ENCODE measurements at places on chromosomes 13 and 19.

- no peak for DNase-seq
Measured at GRCh38 chr13:78084401-78084800, 165.8 kb upstream of the EDNRB start.

- no peak for DNase-seq
Measured at GRCh38 chr13:77506874-77507273, 28.6 kb upstream of the SCEL start.

GRCh38 chr13:51380269-51380668, 40.8 kb downstream of the SERPINE3 start:
- DNase-seq = no peak

DNA sequence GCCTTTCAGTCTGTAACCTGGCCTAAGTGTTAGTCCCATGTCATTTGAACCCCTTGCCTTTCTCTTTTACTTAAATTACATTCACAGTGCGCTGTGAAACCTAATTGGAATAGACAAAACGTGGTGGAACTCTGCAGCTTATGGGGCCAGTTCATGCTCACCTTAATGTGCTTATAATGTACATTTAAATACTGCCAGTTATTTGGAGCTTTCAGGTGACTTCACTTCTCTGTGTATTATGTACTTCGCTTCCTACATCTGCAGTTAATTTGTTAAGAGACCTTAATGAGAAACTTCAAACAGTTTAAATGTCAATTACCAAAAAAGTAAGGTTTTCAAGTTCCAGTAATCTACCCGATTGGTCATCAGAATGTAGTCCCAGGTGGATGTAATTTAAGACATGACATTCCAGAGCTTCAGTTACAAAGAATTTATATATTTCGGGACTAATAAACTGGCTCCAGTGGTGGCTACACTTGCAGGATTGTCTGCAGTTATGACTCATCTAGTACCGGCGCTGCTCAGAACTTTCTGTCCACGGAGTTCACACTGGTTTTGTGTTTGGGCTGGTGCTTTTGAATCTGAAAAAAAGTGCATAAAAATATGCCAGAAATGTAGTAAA, 125.3 kb downstream of the TM9SF2 start:
- no peak for DNase-seq

GRCh38 chr19:34269489-34269888, 15.1 kb downstream of the GARRE1 start:
- no peak for DNase-seq

DNA sequence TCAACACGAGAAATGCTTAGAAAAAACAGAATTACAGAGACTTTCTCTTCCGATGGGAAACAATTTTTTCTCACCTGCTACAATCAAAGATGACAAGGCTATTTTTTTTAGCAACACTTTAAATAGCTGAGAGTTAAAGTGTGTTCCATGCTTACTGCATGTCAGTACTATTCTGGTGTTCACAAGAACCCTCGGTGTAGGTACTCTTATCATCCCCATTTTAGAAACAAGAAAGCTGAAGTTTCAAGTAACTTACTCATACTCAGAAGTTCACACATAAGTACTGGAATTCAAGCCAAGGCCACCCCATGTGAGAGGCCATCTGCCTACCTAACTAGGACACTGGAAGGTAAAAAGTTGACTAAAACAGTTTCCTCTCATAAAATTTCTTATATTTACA, 9.0 kb upstream of the TNFRSF19 start:
- no peak for DNase-seq

- no peak for DNase-seq
Measured at GRCh38 chr13:99975626-99976025, 4.1 kb upstream of the ZIC5 start.

DNA sequence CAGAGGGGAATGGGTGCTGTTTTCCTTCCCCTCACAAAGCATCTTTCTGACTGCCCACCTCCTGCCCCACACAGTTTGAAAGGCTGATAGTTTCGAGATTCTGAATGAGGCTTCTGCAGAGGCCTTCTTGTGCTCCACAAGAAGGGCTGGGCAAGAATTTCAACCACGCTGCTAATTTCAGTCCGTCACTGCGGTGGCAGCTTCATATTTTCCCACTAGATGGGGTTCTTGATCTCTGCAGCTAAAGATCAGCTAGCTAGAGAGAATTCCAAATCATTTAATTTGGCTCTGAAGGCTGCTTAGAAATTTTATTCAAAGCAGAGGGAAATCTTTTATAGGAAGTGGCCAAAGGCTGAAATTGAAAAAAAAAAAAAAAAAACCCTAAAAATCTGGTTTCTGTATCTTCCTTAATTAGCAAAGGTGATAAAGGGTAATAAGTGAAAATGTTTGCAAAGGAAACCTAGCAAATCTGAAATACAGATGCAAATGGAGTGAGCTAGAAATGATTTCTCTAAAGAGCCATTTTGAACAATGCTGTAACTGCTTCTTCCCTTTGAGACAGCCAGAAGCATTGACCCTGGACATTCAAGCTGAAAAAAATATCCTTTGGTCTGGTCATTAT, 38.0 kb upstream of the C13orf42 start:
- no peak for DNase-seq

GRCh38 chr13:112569821-112570220, 18.1 kb downstream of the TUBGCP3 start:
- no peak for DNase-seq

DNA sequence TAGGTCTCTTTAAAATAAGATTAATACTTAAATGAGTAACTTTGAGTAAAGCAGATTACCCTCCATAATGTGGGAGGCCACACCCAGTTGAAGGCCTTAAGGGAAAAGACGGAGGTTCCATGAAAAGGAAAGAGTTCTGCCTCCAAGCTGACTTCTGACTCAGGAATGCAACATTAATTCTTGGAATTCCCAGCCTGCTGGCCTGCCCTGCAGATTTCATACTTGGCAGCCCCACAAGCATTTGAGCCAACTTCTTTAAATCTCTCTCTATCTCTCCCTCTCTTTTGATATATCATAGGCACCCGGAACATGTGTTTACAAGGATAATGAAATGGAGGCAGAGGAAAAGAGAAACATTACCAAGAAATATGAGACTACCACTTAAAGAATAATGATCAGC, 902.3 kb upstream of the MIR17HG start:
- no peak for DNase-seq

DNA sequence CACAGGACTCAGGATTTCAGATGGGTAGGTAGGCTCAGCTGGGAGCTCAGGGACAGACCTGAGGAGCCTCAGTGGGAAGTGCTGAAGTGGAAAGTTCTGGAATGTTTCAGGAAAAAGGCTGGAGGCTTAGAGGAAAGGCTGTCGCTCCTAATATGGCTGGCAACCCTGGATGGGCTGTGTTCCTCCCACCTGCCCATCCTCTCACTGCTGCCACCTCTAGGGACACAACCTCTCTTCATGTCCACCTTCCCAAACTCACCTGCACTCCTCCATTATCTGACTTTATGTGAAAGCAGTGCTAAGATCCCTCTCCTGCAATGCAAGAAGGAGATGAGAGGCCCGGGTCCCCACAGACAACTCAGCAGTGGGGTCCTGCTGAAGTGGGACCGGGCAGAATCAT, 5.8 kb upstream of the CEACAM21 start:
- DNase-seq = no peak

DNA sequence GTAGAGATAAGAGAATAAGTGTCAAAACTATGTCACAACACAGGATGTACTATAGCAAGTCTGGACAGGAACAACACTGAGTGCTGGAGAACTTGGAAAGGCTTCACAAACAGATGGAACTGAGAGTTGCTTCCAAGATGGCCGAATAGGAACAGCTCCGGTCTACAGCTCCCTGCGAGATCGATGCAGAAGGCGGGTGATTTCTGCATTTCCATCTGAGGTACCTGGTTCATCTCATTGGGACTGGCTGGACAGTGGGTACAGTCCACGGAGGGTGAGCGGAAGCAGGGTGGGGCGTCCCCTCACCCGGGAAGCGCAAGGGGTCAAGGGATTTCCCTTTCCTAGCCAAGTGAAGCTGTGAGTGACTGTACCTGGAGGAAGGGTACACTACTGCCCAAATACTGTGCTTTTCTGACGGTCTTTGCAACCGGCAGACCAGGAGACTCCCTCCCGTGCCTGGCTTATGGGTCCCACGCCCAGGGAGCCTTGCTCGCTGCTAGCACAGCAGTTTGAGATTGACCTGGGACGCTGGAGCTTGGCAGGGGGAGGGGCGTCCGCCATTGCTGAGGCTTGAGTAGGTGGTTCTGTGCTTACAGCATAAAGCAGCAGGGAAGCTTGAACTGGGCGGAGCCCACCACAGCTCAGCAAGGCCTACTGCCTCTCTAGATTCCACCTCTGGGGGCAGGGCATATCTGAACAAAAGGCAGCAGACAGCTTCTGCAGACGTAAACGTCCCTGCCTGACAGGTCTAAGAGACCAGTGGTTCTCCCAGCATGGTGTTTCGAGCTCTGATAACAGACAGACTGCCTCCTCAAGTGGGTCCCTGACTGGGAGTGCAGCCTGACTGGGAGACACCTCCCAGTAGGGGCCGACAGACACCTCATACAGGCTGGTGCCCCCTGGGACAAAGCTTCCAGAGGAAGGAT, 46.0 kb downstream of the USP12 start:
- no peak for DNase-seq

GRCh38 chr13:70054572-70054971, 53.1 kb upstream of the ATXN8OS start:
- DNase-seq = no peak

Data from stimulated activated CD8-positive, alpha-beta memory T cell treated with anti-CD3 and anti-CD28 coated beads, Interleukin-4, amount 100 ng/mL, for 4 hours (primary cell).